ENCODE measurements at places on chromosomes 7 and 10.
A peak's percentile ranks its signal among the peaks of the same experiment; 100 is the strongest.

DNA sequence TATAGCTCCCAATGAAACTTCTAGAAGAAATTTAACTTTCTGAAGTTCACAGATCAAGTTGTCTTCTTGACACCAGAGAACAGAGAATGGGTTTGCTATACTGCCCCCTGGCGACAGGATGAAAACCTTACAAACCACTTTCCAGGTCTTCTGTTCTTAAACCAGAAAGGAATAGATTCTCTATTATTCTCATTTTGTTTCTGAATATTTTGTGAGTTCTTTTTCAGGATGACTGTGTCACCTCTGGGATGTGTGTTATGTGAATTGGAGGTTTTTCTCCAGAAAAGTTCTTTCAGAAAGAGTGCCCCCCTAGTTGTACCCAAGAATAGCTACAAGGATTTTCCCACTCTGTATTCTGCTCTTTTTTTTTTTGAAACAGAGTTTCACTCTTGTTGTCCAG lies 6.3 kb downstream of the IFT22 start:
- no peak for DNase-seq

DNA sequence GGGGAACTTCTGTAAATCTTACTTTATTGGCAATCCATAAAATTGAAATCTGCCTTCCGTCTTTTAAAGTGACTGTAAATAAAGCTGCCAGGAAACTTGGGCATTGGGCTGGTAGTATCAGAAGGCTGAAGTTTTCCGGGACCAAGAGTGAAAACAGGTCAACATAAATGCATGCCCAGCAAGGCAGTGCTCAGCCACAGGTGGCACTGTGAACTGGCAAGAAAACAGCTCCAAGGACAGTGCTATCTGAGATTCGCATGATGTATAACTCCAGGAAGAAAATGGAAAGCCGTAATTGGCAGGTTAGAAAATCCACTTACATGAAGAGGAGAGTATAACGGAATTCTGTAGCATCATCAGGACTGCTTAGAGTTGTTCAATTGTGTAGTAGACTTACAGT lies 1.9 kb upstream of the INSYN2A start:
- DNase-seq = no peak

DNA sequence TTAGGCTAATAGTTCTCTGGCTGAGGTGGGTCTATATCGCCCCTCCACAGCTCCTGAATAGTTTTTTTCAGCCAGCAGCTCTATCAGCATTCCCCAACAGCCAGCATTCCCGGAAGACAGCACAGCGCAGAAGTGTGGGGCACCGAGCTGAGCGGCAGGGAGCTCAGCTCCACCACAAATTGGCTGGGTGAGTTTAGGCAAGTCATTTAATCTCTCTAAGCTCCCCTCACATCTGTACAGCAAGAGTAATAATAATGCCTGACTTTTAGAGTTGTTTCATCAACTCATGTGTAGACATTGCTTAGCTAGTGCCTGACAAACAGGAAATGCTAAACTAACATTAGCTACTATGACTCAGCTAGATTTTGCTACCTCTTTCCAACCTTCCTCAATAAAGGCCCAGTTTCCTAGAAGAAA lies 247.9 kb upstream of the PTN start:
- DNase-seq = no peak

- DNase-seq = no peak
Measured at GRCh38 chr10:107422681-107423080, 258.2 kb upstream of the SORCS1 start.

- no peak for DNase-seq
Measured at GRCh38 chr10:114538181-114538906, 119.7 kb downstream of the ABLIM1 start.

- no peak for DNase-seq
Measured at GRCh38 chr7:1236132-1236661, 3.5 kb downstream of the UNCX start.

- no peak for DNase-seq
Measured at GRCh38 chr10:36332926-36333325, 690.8 kb upstream of the FZD8 start.

- DNase-seq = no peak
Measured at GRCh38 chr10:132204781-132205473, 18.2 kb downstream of the DPYSL4 start.

DNA sequence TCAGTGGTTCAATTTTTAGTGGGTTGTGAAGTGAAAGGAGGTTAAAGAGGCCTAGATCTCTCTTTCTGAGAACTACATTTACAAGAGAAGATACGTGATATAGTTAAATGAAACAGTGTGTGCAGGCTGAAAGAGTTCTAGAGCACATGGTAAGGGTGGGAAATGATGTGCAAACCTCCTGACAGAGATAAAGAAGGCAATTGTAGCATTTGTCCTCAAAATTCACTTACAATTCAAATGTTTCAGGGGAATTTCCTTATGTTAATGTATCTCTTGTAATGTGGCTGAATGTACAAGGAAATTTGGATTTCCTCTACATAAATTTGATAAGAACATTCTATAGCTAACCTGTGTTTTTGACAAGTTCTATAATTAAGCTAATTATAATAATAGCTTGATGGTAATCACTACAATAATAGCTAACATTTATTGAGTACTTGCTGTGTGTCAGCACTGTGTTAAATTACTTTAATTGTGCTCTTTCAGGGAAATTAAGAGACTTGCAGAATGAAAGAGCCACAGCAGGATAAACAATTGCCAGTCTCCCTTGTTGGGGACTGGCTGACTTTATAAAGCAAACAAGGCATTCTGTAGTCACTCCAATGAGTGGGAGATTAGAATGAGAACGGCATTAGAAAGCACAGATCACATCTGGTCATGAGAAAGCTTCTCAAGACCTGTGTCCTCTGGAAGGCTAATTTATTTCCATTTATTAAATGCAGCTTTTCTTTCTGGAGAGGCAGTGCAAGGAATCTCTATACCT lies 139.7 kb upstream of the TMEM72 start:
- DNase-seq = no peak

DNA sequence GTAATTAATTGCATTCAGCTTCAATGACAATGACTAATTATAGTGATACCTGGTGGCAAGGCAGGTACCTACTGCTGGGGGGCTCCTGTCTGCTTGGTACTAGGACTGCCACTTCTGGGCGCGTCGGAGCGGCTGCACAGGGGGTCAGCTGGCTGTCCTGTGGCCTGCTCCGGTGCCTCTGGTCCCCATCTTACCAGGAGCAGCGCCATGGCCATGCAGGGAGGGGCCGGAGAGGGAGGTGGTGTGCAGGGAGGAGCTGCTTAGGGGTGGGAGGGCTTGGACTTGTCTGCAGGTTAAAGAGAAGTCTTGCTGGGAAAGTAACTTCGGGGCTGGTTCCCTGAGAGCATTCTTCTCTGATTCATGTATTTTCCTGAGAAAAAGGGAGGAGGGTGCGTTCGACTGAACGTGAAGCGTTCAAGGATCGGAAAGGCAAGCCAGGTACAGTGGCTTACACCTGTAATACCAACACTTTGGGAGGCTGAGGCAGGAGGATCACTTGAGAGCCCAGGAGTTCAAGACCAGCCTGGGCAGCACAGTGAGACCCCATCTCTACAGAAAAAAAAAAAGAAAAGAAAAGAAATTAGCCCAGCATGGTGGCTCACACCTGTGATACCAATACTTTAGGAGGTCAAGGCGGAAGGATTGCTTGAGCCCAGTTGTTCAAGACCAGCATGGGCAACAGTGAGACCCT lies 15.4 kb downstream of the CUX1 start:
- no peak for DNase-seq

- no peak for DNase-seq
Measured at GRCh38 chr7:94414980-94415379, 20.3 kb downstream of the COL1A2 start.

DNA sequence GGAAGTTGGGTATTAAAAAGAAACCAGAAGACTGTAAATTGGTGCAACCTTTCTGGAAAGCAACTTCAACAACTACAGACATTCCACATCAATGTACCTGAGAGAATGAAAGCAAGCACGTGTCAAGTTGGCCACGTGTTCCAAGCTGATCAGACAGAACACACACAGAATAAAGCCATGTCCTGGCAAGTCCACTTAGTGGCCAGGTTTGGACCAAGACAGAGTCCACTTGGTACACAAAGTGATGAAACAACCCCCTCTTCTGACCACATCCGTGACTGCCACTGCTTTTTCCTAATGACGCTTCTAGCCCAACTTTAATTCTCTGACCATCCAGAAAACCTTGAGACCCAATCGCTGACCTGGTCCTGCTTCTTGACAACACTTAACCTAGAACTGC lies 109.4 kb downstream of the ABLIM1 start:
- DNase-seq = no peak

DNA sequence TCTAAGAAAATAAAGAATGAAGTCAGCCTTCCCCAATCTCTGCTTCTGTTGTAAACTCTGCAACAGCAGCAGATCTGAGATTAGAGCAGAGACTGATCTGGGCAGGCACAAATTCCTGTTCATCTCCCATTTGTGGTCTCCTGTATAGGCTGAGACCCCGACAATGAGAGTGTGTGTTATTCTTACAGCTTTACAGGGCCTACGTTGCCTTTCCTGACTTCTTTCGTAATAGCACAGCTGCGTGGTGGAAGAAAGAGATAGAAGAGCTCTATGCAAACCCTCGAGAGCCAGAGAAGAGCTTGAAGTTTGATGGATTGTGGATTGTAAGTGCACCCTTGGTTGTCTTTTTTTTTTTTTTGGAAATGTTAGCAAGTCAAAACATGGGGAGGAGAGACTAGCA lies 72.1 kb downstream of the PRSS58 start:
- DNase-seq = no peak

DNA sequence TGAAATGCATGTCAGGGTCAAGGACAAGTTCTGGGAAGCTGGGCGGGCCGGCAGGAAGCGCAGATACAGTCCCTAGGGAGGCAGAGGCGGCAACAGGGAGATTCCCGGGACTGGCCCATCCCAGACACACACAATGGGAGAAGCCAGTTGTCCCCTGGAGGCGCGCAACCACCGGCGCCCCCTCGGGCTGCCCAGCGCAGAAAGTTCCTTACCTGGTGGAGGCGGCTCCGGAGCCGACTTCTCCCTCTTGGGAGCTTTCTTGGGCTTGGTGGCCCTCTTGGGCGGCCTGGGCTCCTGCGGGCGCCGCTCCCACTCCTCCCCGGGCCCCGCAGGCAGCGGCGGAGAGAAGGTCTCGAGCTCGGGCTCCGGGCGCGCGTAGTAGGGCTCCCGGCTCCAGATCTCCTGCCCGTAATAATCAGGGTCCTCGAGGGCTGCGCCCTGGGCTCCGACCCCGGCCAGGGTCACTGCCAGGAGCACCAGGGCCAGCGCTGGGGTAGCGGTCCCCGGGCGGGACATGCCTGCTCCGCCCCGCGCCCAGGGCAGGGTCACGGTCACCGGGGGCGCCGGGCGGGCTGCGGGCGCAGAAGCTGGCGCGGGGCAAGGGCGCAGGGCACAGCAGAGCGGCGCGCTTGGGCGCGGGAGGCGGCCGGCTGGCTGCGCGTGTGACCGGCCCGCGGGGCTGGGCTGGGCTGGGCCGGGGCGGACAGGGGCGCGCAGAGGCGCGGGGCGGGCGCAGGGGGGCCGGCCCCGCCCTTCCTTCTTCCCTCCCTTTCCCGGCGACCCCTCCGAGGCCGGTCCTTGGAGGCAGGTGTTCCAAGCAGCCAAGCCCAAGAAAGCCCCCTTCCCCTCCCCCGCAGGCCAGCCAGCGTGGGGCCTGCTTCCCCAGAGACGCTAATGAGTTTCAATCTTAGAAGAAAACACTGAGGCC lies at the start of gene CPXM2:
CPXM2 (minus strand) TSS at position 664 of the 928 bp plus-strand sequence; CDS start at position 516, 148 bp downstream.
- DNase-seq = no peak

- peak; percentile 31 for DNase-seq
Measured at GRCh38 chr10:99658622-99659030, 683 bp upstream of the ENTPD7 start.

DNA sequence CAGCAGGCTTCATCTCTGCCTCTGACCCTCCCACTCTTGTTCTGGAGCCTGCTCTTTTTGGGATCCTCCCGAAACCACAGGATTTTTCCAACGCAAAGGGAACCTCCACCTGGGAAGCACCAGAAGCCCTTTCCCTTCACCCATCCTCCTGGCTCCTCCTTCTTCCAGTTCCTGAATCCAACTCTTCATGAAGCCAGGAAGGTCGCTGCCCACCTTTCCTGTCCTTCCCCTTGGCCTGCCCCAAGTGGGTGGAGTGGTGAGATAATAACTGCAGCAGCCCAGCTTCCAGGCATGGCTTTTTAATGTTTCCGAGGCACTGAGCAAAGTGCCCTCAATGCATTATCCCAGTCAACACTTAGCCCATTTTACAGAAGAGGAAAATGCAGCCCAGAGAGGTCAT lies 70.8 kb upstream of the EEPD1 start:
- no peak for DNase-seq

GRCh38 chr7:26614503-26614902 lies 249.9 kb downstream of the SKAP2 start:
- no peak for DNase-seq

- DNase-seq = no peak
Measured at GRCh38 chr10:131400513-131400912, 89.0 kb upstream of the TCERG1L start.

GRCh38 chr7:17298840-17299482 lies 509 bp downstream of the AHR start:
- DNase-seq = peak; percentile 48

- DNase-seq = no peak
Measured at GRCh38 chr10:132958883-132959558, 16.7 kb upstream of the CFAP46 start.

DNA sequence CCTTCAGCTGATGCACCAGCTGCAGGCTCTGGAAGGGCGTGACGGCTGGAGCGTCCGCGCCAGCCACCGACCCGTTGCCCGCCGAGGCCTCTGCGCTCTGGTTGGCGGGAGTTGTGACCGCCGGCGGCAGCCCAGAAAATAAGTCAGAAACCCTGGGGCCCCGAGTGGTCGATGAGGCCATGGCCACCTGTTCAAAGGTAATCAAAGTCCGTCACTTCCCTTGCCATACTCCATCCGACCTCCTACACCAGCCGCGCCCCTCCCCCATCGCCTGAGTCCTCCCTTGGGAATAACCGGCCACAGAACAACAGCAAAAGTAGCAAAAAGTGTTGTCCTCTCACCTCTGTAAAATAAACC lies 406 bp downstream of the PRLHR start:
- no peak for DNase-seq
